Pancreas (tissue), 10 donors: ENCODE measurements at places on chromosomes 1 and 21.

- H3K36me3 ChIP-seq = no peaks in the 10 kb centered on the region
- no peak overlapping the region for H3K27ac ChIP-seq
- no peak for DNase-seq
- H3K27me3 ChIP-seq = no peaks in the 10 kb centered on the region
- H3K4me3 ChIP-seq = no peak overlapping the region
These were observed 36.2 kb downstream of the IL6R start for GRCh38 chr1:154441241-154441888.

- H3K4me3 ChIP-seq = no peak overlapping the region
- H3K27me3 ChIP-seq = no peaks in the 10 kb centered on the region
- H3K36me3 ChIP-seq = no peaks in the 10 kb centered on the region
These were observed 4.7 kb downstream of the DNALI1 start for GRCh38 chr1:37561133-37562132.

DNA sequence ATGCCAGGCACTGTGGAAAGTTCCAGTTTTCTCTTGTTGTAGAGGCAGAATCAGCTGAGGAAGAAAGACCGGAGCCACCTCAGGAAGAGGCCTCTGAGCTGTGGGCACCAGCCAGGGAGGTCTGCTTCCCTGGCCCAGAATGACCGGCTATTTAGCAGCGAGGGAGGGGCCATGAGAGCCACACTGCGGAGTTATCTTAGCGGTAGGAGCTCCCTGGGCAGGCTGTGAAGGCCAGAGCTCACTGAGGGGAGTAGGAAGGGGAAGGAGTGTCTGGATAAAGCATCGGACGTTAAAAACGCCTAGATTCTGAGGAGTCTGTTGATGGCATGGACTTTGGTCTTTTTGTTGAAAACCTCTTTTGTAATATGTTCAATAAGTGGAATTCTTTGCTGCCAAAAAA lies 36.5 kb downstream of the TSEN15 start:
- no peaks in the 10 kb centered on the region for H3K27me3 ChIP-seq
- no peak overlapping the region for H3K4me3 ChIP-seq
- no peaks in the 10 kb centered on the region for H3K4me1 ChIP-seq
- no peaks in the 10 kb centered on the region for H3K36me3 ChIP-seq
- no peak for DNase-seq

DNA sequence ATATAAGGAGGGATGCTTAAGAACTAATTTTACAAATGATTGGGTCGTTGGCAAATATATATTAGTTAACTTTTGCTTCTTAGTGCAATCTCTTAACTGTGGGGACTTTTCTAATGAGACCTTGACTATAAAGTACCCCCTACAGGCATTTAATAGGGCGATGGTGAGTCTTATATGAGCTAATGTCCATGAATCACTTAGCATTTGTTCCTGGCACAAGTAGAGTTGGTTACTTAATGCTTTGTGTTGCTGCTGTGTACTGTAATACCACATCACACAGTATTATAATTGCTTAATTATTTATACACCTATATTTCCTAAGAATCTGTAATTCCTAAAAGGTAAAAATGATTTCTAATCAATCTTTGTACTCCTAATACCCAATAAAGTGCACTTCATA lies 25.3 kb upstream of the TMCO1 start:
- H3K27me3 ChIP-seq = no peaks in the 10 kb centered on the region
- no peak overlapping the region for H3K4me3 ChIP-seq
- H3K4me1 ChIP-seq = no peaks in the 10 kb centered on the region
- no peak for DNase-seq
- H3K36me3 ChIP-seq = no peaks in the 10 kb centered on the region

- no peaks in the 10 kb centered on the region for H3K36me3 ChIP-seq
- no peak for DNase-seq
- H3K4me1 ChIP-seq = no peaks in the 10 kb centered on the region
- H3K27me3 ChIP-seq = no peaks in the 10 kb centered on the region
- H3K4me3 ChIP-seq = no peak overlapping the region
These were observed 50.8 kb downstream of the SRRM1 start for GRCh38 chr1:24693827-24694379.

GRCh38 chr1:15851210-15852035 lies 3.9 kb downstream of the SPEN start:
- no peak overlapping the region for H3K27ac ChIP-seq
- H3K4me1 ChIP-seq = peaks cover 32% of the 10 kb centered on the region
- H3K36me3 ChIP-seq = no peaks in the 10 kb centered on the region
- H3K27me3 ChIP-seq = no peaks in the 10 kb centered on the region
- no peak for DNase-seq

DNA sequence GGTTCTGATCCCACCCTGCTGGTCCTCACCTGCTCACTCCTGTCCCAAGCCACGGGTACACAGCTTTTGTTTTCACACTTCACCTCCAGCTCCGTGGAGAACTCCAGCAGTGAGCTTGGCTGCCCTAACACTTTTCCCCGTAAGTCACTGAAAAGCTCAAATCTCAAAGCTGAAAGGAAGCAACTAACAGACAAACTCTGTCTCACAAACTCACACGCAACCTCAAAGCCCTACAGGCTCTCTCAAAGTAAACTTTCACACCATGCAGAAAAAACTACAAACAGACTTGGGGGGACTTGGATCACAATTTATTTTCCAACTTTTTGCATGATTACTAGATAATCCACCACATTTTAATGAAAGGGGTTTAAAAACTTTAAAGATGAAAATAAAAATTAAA lies 88.3 kb downstream of the AK5 start:
- no peak overlapping the region for H3K4me3 ChIP-seq
- H3K27me3 ChIP-seq = no peaks in the 10 kb centered on the region
- no peak overlapping the region for H3K27ac ChIP-seq
- no peak for DNase-seq
- no peaks in the 10 kb centered on the region for H3K4me1 ChIP-seq

GRCh38 chr1:65791396-65791795 lies 1.3 kb upstream of the PDE4B start:
- no peaks in the 10 kb centered on the region for H3K4me1 ChIP-seq
- H3K4me3 ChIP-seq = no peak overlapping the region
- no peaks in the 10 kb centered on the region for H3K36me3 ChIP-seq
- DNase-seq = no peak

DNA sequence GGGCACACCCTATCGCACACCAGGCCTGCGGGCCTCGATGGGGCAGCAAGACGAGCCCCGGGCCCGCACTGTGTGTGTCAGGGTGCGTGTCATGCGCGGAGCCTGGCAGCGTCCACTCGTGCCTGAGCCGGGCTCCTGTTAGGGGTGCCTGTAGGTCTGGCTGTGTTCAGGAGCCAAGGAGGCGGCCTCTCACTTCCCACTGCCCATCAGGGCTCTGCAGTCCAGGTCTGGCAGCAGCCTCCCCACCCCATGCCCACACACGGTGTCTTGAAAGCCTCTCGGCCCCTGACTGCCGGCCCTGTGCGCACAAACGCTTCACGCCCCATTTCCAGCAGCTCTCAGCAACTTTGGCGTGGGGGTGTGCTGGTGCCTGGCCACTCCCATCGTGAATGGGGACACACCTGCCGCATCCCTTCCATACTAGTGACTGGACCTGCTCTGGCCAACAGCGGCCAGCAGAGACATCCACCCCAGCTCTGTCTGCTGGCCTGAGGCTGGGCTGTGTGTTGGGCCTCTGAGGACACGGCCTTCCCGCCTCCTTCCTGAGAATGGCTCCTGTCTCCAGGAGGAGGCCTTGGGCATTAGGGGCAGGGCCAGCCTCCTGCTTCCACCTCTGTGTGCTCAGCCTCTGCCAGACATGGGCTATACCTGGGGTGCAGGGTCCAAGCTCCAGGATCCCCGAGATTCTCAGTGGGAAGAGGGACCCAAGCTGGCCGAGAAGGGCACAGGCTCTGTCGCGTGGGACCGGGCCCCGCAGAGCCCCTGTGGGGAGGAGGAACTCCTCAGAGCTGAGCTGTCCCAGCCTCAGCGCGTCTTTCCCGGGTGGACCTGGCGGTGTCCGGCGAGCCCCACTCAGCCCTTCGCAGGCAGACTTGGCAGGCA lies 41.8 kb upstream of the ACTRT2 start:
- DNase-seq = peak; percentile 54
- no peaks in the 10 kb centered on the region for H3K36me3 ChIP-seq
- H3K4me3 ChIP-seq = no peak overlapping the region
- no peaks in the 10 kb centered on the region for H3K27me3 ChIP-seq
- no peak overlapping the region for H3K27ac ChIP-seq

- DNase-seq = no peak
- no peaks in the 10 kb centered on the region for H3K27me3 ChIP-seq
- no peak overlapping the region for H3K4me3 ChIP-seq
- H3K36me3 ChIP-seq = no peaks in the 10 kb centered on the region
These were observed 16.6 kb downstream of the TFF3 start for GRCh38 chr21:42298657-42299056.

- H3K4me3 ChIP-seq = no peak overlapping the region
- DNase-seq = no peak
- H3K27ac ChIP-seq = no peak overlapping the region
- H3K36me3 ChIP-seq = peaks cover 7% of the 10 kb centered on the region
These were observed 9.9 kb downstream of the CFAP410 start for GRCh38 chr21:44329086-44329889.

DNA sequence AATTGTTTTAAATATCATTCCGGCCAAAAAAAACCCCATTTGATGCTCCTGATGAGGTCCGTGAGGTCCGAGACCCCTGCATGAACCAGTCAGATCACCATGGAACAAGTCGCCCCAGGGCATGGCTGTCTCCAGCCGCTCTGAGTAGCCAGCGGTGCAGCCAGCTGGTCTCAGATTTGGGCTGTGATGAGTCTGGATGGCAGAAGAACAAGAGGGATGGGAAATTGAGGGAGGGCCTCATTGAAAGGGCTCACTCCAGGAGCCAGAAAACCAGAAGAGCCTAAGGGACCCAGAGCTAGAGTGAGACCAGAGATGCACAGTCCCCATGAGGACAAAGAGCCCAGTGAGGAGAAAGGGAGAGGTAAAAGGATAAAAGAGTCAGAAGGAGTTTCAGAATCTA lies 174.0 kb downstream of the TOMM20 start:
- peaks cover 48% of the 10 kb centered on the region for H3K4me1 ChIP-seq
- no peaks in the 10 kb centered on the region for H3K36me3 ChIP-seq
- DNase-seq = no peak
- no peak overlapping the region for H3K4me3 ChIP-seq
- H3K27me3 ChIP-seq = no peaks in the 10 kb centered on the region

GRCh38 chr1:188096521-188096920 lies 1267.8 kb downstream of the PLA2G4A start:
- no peaks in the 10 kb centered on the region for H3K27me3 ChIP-seq
- no peak overlapping the region for H3K4me3 ChIP-seq
- no peak overlapping the region for H3K27ac ChIP-seq
- H3K36me3 ChIP-seq = no peaks in the 10 kb centered on the region
- no peak for DNase-seq

DNA sequence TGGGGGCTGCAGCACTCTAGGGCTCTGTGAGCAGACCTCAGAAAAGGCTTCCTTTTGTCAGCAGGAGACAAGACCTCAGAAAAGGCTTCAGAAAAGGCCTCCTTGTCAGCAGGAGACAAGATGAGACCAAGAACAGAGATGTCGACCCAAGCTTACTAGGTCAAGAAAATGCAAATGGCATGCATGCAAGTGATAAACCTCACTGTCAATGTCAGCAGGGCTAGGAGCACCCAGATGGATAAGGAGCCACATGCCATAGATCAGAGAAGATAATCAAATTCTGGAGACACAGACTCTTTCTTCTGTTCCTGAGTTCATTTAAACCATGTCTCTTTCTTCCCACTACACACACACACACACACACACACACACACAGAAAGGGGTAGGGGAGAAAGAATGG lies 285.9 kb downstream of the CHRM3 start:
- no peak overlapping the region for H3K4me3 ChIP-seq
- H3K4me1 ChIP-seq = no peaks in the 10 kb centered on the region
- H3K27me3 ChIP-seq = no peaks in the 10 kb centered on the region

- no peak for DNase-seq
- H3K36me3 ChIP-seq = no peaks in the 10 kb centered on the region
- H3K27me3 ChIP-seq = no peaks in the 10 kb centered on the region
- H3K4me3 ChIP-seq = no peak overlapping the region
- no peaks in the 10 kb centered on the region for H3K4me1 ChIP-seq
These were observed 41.3 kb downstream of the ICOSLG start for GRCh38 chr21:44199448-44199847.

DNA sequence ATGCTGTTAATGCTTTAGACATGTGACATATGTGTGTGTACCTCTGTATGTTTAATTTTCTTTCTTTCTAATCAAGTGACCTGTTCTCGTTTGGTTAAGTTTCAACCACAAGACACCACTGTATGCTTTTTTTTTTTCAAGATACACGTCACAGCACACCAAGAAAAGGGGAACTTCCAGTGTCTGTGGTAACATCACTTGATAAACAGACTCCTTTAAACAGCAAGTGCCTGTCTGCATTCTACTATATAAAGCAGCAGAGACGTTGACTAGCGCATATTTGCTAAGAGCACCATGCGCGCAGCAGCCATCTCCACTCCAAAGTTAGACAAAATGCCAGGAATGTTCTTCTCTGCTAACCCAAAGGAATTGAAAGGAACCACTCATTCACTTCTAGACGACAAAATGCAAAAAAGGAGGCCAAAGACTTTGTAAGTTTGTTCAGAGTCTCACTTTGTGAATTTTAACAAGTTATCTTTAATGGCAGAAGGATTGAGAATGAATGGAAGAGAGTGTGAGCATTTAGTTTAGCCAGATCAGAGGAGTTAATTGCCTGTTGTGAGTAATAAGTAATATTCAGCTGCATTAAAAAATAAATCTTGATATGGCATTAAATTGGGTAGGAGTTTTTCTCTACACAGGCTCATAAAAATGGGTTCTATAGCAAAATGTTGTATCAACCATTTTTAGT lies at the start of gene RGS1:
RGS1 (plus strand) TSS at position 275 of the 691 bp plus-strand sequence; CDS start at position 295, 20 bp downstream.
- H3K36me3 ChIP-seq = no peaks in the 10 kb centered on the region
- peaks cover 7% of the 10 kb centered on the region for H3K4me1 ChIP-seq
- no peak within 1 kb of the TSS for H3K4me3 ChIP-seq
- peak within 1 kb of the TSS; percentile 48 for H3K27ac ChIP-seq
- DNase-seq = peak; percentile 26

GRCh38 chr1:238764779-238765178 lies 621.6 kb upstream of the CHRM3 start:
- no peak overlapping the region for H3K4me3 ChIP-seq
- no peak overlapping the region for H3K27ac ChIP-seq
- no peaks in the 10 kb centered on the region for H3K27me3 ChIP-seq
- no peaks in the 10 kb centered on the region for H3K36me3 ChIP-seq
- no peaks in the 10 kb centered on the region for H3K4me1 ChIP-seq

- no peak overlapping the region for H3K4me3 ChIP-seq
- DNase-seq = no peak
- no peaks in the 10 kb centered on the region for H3K27me3 ChIP-seq
- H3K4me1 ChIP-seq = no peaks in the 10 kb centered on the region
These were observed 28.0 kb downstream of the MACO1 start for GRCh38 chr1:25458541-25459298.

DNA sequence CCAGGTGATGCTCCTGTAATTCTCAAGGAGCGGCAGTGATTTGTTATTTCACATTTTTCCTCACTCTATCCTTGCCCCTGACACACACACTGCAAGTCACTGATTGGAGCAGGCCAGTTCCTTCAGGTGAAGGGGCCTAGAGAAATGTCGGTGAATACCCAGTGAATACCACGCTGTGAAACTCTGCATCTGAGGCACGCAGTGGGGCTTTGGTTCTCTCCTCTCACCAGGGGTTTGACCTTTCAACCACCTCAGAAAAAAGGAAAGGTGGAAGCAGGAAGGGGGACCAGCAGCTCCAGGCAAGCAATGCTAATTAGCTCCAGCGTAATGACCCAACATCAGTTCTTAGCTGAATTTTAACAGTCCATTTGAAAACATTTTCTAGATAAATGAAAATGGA lies 532 bp upstream of the FAM177B start:
- H3K36me3 ChIP-seq = peaks cover 33% of the 10 kb centered on the region
- no peaks in the 10 kb centered on the region for H3K4me1 ChIP-seq
- H3K27me3 ChIP-seq = no peaks in the 10 kb centered on the region
- H3K27ac ChIP-seq = no peak overlapping the region
- DNase-seq = no peak
- H3K4me3 ChIP-seq = no peak overlapping the region

GRCh38 chr1:185444676-185445075 lies 127.6 kb upstream of the IVNS1ABP start:
- no peaks in the 10 kb centered on the region for H3K27me3 ChIP-seq
- H3K4me1 ChIP-seq = no peaks in the 10 kb centered on the region
- H3K36me3 ChIP-seq = no peaks in the 10 kb centered on the region
- H3K27ac ChIP-seq = no peak overlapping the region
- no peak for DNase-seq
